Smooth muscle cell of trachea (primary cell): ENCODE measurements at places on chromosomes 7 and 10. TPM values are rescaled to one million over a fixed set of nuclear protein-coding genes. Genes with fewer than 3 reads are reported as not detected.

The HOXA5 gene
- total RNA-seq = 10.8 and 16.7 TPM in 2 replicates

The HMX2 gene
- not detected in 2 replicates for total RNA-seq

The AKR1C8 gene
- not detected in 2 replicates for total RNA-seq

The ABI1 gene
- 30.4 and 31.6 TPM in 2 replicates for total RNA-seq

The DNA2 gene
- total RNA-seq = 3.1 and 10.3 TPM in 2 replicates

The OR2A5 gene
- total RNA-seq = not detected in 2 replicates

The CYP3A4 gene
- not detected in 2 replicates for total RNA-seq

The CLRN3 gene
- not detected in 2 replicates for total RNA-seq

The LEP gene
- not detected in 2 replicates for total RNA-seq

The TDRD1 gene
- total RNA-seq = 0.29 and 0.50 TPM in 2 replicates

The TMEM254 gene
- 6.4 and 10.8 TPM in 2 replicates for total RNA-seq

The FAM25C gene
- total RNA-seq = not detected in 2 replicates

The CDC14C gene
- total RNA-seq = 0.15 and 0.17 TPM in 2 replicates

The PLXNA4 gene
- 1.9 and 3.6 TPM in 2 replicates for total RNA-seq

The SKIDA1 gene
- total RNA-seq = 0.73 and 0.99 TPM in 2 replicates

The CCDC172 gene
- not detected in 2 replicates for total RNA-seq

The LAMB4 gene
- under 0.01 and 0.44 TPM in 2 replicates for total RNA-seq

The STOX1 gene
- total RNA-seq = 0.17 TPM in 1 of 2 replicates, not detected in the other

The EPHB4 gene
- total RNA-seq = 37.7 and 64.2 TPM in 2 replicates

The THSD7A gene
- 0.17 and 1.6 TPM in 2 replicates for total RNA-seq

The CYP26C1 gene
- under 0.01 TPM in 1 of 2 replicates, not detected in the other for total RNA-seq

The GOLGA7B gene
- total RNA-seq = not detected in 2 replicates

The HHEX gene
- total RNA-seq = 8.7 and 8.8 TPM in 2 replicates

The WAPL gene
- 36.9 and 47.3 TPM in 2 replicates for total RNA-seq

The GNGT1 gene
- total RNA-seq = not detected in 2 replicates

The RBM48 gene
- total RNA-seq = 8.9 and 10.3 TPM in 2 replicates

The EPHA1 gene
- under 0.01 and 0.15 TPM in 2 replicates for total RNA-seq

The ASIC3 gene
- 0.17 TPM in 1 of 2 replicates, not detected in the other for total RNA-seq

The ARID5B gene
- 92.2 and 105 TPM in 2 replicates for total RNA-seq

The DKK1 gene
- 26.8 and 71.0 TPM in 2 replicates for total RNA-seq

The TEX47 gene
- total RNA-seq = not detected in 2 replicates

The HECTD2 gene
- total RNA-seq = 9.9 and 11.1 TPM in 2 replicates

The CCNJ gene
- total RNA-seq = 2.8 and 4.6 TPM in 2 replicates

The LRRC17 gene
- 82.2 and 143 TPM in 2 replicates for total RNA-seq

The BMPR1A gene
- total RNA-seq = 68.1 and 73.1 TPM in 2 replicates

The PPP1R17 gene
- not detected in 2 replicates for total RNA-seq

The RPP30 gene
- total RNA-seq = 29.4 and 47.4 TPM in 2 replicates

The SPAM1 gene
- not detected in 2 replicates for total RNA-seq

The NUTM2A gene
- total RNA-seq = 0.29 and 2.3 TPM in 2 replicates

The LOXL4 gene
- total RNA-seq = 14.1 and 78.2 TPM in 2 replicates

The MARVELD1 gene
- total RNA-seq = 41.4 and 47.4 TPM in 2 replicates

The NAT16 gene
- total RNA-seq = not detected in 2 replicates

The FFAR4 gene
- total RNA-seq = not detected in 2 replicates

The FAM25A gene
- total RNA-seq = not detected in 2 replicates

The CTAGE6 gene
- 0.58 and 0.66 TPM in 2 replicates for total RNA-seq

The WNT16 gene
- total RNA-seq = 0.50 and 1.2 TPM in 2 replicates

The VWDE gene
- total RNA-seq = 0.15 TPM in 1 of 2 replicates, not detected in the other

The ENTPD7 gene
- 13.7 and 20.3 TPM in 2 replicates for total RNA-seq

The HTR5A gene
- not detected in 2 replicates for total RNA-seq

The RAB19 gene
- not detected in 2 replicates for total RNA-seq

The PVRIG gene
- total RNA-seq = 0.17 TPM in 1 of 2 replicates, not detected in the other

The SCRN1 gene
- total RNA-seq = 111 and 141 TPM in 2 replicates

The NEUROD6 gene
- total RNA-seq = not detected in 2 replicates

The TMEM229A gene
- total RNA-seq = not detected in 2 replicates

The FAM131B gene
- 3.9 and 13.2 TPM in 2 replicates for total RNA-seq

The WIPF3 gene
- under 0.01 and 0.15 TPM in 2 replicates for total RNA-seq
